Dermis blood vessel endothelial cell (primary cell): ENCODE measurements at places on chromosomes 1 and 21.

DNA sequence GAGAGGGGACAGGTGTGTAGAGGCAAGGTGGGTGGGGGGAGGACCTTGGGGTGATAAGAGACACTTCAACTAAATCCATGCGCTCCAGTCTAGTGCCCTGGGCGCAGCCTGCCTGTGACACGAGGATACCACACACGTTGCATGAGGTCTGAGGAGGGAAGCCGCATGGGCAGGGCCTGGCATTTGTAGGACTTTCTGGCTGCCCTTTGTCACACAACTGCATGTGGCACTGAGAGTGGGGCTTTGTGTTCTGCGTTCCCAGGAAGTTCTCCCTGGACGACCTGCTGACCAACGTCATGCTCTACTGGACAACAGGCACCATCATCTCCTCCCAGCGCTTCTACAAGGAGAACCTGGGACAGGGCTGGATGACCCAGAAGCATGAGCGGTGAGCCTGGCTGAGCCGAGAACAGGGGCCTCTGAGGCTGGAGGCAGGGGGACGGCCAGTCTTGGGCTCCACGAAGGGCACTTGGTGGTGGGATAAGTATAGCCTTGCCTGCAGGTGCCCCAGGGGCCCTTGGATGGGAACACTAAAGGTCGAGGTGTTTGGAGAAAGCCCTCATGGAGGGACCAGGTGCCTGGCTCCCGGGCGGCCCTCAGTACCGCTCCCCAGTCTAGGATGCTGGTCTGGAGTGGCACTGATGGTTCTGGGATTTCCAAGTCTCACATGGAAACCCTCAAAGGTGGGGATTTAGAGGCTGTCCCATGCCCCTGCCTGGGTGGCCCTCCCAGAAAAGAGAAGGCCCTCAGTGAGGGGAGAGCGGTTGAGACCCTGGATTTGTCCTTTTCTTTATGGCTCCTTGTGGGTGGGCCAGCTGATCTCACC, 34.5 kb downstream of the EPHX1 start:
- DNase-seq = no peak

GRCh38 chr1:30164693-30165092, 558.7 kb downstream of the MATN1 start:
- DNase-seq = no peak

GRCh38 chr1:162502928-162503327, 5.3 kb downstream of the UHMK1 start:
- DNase-seq = no peak

DNA sequence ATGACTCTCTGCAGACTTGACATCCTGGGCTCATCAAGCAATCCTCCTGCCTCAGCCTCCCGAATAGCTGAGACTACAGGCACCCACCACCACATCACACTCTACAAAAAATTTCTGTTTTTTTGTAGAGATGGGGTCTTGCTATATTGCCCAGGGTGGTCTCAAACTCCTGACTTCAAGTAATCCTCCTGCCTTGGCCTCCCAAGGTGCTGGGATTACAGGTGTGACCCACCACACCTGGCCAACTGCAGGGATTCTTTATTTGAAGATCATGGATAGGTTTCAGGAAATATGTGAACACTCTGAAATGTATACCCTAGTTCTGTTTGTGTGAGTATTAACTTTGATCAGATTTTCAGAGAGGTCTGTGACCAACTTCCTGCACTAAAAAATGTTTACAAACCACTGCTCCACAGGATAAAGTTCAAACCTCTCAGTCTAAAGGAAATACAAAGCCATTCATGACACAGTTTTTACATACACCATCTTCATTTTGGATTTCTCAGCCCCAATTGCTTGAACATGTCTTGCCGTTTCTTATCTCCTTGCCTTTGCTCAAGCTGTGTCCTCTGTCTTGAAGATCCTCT, 252.3 kb upstream of the FGGY start:
- DNase-seq = no peak

DNA sequence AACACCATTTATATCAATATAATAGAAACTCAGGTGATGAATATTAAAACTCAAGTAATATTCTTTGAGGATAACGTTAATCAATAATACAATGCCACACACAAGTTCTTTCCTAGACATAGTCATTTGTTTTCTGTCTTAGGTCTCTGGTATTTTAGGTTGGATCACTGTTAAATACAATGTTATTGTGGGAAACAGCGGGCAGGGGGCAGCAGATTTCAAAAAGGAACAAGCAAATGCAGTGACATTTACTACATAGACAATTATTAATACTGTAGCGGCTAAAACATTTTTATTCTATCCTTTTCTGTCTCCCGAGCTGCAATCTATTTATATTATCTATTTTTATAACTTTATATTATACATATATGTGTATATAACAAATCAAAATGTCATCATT, 186.4 kb upstream of the ZNHIT6 start:
- peak; percentile 50 for DNase-seq

- no peak for DNase-seq
Measured at GRCh38 chr1:31487143-31487542, 74.1 kb downstream of the SERINC2 start.

DNA sequence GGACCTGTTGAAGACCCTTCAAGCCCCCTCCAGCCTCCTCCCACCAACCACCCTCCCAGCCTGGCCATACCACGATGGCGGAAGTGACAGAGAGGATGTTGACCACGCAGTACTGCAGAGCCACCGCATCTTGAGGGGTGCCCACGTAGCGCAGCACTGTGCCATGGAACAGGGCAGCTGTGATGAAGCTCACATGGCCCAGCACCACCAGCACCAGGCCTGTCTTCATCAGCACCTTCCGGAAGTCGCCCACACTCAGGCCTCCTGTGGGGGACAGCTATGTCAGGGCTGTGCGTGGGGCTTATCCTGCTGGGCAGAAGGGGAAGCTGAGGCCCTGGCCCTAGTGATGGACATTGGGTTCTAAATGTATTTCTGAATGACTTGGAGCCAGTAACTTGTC, 3.1 kb downstream of the TMEM54 start:
- no peak for DNase-seq

GRCh38 chr1:37372302-37372701, 102.1 kb upstream of the ZC3H12A start:
- DNase-seq = no peak

DNA sequence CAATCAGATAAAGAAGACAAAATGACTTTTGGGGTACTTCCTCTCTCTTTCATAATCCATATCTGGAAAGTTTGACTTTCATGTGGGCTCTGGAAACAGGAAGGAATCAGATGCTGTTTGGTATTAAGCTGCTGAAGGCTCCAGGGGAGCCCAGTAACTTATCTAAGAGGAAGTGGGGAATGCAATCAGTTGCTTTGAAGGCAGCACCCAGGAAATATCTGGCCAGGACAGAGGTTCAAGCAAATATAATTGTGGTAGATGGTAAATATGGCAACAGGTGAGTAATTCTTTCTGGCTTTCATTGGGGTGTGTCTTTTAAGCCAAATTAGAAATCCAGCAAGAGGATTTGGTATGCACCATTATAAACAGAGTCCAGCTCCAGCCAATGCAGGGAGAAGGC, 44.4 kb downstream of the COLGALT2 start:
- no peak for DNase-seq

DNA sequence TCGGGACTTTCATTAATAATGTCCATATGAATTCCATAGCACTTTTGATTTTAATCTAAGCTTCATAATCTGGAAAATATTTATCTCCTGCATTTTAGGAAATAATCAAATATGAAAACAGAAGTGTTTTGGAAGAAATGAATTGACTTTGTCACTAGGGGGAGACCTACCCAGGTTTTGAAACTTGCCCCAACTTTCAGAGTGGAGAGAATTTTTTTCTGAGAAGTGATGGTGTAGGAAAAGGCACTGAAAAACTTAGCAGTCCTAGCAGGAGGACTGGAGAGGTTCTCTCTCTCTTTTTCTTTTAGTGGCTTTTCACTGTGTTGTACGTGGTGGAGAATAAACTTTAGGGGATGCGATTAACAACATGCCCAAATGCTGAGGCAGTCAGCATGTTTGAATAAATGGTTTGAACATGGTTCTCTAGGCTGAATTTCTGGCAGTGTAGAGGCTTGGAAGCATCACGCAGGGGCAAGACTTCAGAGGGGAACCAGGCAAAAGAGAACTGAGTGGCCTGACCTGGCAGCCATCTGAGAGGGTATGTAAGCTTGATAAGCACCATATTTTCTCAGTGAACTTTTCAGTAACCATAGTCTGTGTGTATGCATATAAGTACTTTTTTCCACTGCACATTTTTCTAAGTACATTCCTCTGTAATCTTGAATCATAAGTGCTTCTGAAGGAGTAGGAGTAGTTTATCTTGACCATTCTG, 68.3 kb upstream of the NEK7 start:
- DNase-seq = peak; percentile 68

DNA sequence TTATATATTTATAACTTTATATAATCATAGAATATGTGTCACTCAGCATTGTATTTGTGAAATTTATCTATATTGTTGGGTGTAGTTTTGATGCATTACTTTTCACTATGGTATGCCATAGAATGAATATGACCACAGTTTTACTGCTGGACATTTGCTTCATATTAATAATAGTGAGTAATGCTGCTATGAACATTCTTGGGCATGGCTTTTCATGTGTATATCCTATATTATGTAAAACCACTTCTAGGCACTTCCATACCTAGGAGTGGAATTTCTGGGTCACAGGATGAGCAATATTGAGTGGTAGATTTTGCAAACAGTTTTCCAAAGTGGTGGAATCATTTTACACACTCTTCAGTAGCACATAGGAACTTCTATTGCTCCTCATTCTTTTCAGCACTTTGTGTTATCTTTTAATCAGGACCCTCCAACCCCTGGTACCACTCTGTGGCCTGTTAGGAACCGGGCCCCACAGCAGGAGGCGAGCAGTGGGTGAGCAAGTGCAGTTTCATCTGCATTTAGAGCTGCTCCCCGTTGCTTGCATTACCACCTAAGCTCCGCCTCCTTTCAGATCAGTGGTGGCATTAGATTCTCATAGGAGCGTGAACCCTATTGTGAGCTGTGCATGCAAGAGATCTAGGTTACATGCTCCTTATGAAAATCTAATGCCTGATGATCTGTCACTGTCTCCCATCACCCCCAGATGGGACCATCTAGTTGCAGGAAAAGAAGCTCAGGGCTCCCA, 56.0 kb upstream of the CNIH3 start:
- no peak for DNase-seq

DNA sequence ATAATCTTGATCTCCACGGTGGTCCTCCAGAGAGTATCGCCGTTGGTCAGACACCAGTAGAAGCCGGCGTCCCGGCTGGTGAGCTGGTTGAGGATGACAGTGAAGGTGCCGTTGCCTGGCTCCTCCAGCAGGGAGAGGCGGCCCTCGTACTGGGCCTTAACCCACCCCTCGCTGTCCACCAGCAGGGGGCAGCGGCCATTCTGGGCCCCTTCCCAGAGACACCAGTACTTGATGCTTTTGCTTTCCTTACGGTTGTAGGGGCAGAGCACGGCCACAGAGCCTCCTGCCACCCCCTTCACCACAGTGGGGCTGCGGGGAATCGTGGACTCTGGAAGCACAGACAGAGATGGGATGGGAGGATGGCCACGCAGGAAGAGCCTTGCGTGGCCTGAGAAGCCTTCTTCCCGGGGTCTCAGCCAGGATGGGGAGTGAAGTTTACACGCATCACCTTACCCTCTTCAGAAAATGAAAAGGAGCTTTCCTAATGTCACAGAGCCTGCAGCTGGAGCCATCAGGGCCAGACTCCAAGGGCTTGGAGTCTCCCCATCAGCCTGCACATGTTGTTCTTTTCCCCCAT, 10.7 kb downstream of the PIGR start:
- DNase-seq = peak; percentile 54

GRCh38 chr21:28252928-28253327, 739.7 kb downstream of the LTN1 start:
- DNase-seq = no peak

DNA sequence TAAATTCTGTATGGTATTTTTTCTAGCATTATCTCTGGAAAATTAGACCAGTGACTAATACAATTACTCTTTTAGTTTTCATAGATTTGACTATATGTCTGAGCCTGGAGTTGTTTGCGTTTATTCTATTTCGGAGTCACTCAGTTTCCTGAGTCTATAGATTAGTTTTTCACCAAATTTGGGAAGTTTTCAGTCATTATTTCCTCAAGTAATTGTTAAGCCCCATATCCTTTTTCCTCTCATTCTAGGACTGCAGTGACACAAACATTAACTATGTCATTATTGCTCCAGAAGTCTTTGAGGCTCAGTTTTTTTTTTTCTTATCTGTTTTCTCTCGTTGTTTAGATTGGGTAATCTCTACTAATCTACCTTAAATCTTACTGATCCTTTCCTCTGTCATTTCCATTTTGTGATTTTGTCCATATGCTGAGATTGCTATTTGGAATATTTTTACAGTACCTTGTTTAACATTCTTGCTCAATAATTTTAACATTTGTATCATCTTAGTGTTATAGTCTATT, 886.2 kb downstream of the LTN1 start:
- peak; percentile 37 for DNase-seq

- no peak for DNase-seq
Measured at GRCh38 chr1:199665371-199665770, 362.1 kb upstream of the NR5A2 start.

- DNase-seq = no peak
Measured at GRCh38 chr21:33810766-33811165, 104.8 kb downstream of the ATP5PO start.

DNA sequence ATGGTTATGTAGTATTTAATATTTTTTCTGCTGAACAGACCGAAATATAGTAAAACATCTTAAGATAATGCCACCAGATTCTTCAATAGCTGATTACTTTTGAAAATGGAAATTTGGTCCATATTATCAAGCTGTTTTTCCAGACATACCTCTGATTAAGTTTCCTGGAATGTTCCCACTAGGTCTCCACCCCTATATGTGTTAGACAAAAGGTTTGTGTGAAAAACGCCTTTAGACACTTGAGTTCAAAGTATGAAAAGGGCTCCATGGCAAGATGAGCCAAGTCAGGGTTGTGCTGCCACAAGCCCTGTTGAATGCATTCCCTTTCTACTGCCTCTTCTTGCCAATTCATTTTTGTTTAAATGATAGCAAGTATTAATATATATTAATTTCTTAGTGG, 52.7 kb downstream of the ZBTB17 start:
- peak; percentile 62 for DNase-seq

DNA sequence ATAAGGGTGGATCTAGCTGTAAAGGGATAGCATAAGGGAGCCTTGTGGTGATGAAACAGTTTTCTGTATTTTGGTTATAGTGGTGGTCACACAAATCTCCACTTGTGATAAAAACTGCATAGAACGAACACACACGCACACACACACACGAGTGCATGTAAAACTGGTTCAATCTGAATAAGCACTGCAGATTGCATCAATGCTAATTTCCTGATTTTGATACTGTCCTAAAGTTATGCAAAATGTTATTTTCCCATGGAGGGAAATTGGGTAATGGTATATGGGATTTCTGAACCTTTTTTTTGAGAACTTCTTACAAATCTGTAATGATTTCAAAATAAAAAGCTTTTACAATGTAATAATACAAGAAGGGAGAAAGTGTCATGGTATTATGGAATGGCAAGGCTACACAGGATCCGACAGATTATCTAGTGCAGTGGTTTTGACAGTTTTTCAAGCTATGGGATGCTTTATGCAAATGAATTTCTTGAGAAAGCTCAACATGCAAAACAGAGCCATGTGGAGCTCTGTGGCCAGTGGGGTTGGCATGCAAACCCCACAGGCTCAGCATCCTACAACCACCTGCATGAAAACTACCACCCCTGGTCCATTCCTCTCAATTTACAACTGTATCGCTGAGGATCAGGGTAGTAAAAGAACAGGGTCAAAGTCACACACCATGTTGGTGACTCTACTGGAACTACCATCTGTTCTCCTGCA, 18.8 kb downstream of the SLC41A1 start:
- DNase-seq = no peak
